Skin of body (tissue), 3 donors: ENCODE measurements at places on chromosomes 3 and 15.
A peak's percentile ranks its signal among the peaks of the same experiment; 100 is the strongest.

DNA sequence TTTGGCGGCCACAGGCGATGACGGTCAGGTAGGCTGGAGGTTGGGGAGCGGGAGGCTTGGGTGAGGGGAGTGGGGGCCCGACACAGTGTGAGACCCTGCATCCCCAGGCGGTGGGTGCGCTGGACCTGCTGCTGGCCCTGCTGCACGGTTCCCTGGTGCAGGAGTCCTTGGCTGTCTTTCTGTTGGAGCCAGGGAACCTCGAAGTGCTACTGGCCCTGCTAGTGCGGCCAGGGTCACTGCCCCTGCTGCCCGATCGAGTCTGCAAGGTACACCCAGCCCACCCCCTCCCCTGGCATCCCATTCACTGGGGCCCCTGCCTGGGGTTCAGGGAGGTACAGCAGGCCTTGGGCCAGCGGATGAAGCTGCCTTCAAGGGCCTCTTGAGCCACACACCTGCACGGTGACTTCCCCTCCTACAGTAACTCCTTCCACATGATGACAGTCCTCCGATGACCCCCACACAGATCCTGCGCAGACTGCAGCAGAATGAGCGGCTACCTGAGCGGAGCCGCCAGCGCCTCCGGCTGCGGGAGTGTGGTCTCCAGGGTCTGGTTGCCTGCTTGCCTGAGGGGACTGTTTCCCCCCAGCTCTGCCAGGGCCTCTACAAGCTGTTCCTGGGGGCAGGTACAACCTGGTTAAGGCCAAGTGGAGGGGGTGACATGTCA lies 19.5 kb downstream of the NBEAL2 start:
- DNase-seq = no peak

DNA sequence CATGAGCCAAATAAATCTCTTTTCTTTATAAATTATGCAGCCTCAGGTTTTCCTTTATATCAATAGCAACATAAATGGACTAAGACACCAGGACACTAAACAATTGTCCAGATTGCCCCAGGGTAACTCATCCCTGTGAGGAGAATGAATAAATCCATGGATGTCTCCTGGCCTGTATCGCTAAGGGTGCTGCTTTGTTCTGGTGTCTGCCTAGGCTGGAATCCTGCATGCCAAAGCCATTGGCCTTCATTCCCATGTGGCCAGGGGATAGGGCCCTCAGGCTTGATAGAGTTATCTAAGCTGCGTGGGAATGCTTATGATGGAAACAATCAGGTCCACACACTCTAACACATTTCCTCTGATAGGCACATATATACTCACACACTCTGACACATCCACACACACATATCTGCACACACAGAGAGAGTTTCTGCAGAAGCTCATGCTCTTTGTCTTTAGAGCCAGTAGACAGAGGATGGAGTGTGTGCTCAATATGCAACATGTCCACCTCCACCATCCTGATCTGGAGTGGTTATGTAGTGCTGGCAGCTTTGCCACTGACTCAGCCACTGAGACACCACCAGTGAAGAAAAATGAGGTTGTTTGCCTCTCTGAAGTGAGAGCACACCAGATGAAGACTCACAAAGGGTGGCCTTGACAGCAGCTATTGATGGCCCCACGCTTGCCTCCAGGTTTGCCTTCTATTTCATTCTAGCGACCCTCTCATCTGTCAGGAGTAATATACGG lies 24.0 kb upstream of the DGKG start:
- DNase-seq = no peak

GRCh38 chr15:68598171-68599152 lies 19.7 kb downstream of the CORO2B start:
- no peak for DNase-seq

- no peak for DNase-seq
Observed at GRCh38 chr3:125055331-125055912, 375 bp downstream of the HEG1 start.

DNA sequence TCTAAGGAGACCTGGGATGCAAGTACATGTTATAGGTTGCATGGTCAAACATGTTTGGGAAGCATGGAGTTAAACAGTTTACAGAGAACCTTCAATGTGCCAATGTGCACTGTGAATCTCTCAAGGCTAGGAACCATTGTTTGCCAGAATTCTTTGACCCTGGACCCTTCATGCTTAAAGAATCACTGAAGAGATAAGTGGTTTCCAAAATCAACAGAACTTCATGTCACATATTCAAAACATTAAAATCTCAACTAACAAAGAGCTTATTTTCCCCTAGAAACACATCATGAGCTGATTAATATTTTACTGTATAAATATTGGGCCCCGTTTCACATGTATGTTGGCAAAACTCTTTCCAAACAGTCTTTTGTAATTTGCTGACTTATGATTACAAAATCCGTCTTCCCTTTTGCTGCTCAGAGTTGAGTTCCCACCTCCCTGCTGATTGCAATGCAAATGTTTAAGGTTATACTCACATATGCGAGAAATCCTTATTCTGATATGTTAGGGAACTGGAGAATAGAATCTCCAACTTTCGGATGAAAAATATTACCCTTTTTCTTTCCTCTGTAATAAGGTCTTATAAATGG lies 380.2 kb downstream of the DIPK2A start:
- no peak for DNase-seq

GRCh38 chr15:78315686-78316282 lies 16.4 kb upstream of the SKIC8 start:
- no peak for DNase-seq

GRCh38 chr3:174758943-174759342 lies 100.2 kb upstream of the NAALADL2 start:
- no peak for DNase-seq

DNA sequence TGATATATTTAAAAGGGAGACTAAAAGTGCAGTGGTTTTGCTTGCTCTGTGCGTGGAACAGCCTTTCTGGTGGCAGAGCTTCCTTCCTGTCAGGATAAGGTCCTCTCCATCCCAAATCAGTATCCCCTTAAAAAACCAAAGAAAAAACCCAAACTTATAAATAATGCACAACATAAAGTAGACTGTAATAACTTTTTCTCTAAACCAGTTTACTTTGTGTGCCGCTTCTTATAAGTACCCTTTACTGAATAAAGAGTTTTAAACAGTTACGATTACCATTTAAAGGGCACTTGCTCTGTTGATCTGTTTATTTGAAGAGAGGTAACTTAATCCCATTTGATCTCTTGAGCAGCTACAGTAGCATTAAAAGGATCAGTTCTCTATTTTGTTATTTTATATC lies 2.5 kb downstream of the PIK3CA start:
- no peak for DNase-seq

DNA sequence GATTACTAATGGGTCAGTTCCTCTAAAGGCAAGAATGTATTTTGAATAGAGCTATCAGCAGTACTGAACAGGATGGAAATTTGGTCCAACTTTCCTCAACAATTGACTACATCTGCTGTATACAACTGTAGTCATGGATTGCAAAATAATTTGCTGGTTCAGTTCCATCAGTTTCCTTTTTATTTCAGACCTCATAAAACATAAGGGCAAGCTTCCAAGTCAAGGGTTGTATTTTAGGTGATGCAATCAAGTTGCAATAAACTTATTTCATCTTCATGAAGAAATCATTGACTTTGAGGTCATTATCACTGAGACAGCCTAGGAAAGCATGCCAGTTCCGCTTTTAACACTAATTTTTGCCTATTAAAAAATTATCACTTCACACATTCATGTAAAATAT lies 90.4 kb upstream of the TSEN2 start:
- DNase-seq = peak; percentile 93

DNA sequence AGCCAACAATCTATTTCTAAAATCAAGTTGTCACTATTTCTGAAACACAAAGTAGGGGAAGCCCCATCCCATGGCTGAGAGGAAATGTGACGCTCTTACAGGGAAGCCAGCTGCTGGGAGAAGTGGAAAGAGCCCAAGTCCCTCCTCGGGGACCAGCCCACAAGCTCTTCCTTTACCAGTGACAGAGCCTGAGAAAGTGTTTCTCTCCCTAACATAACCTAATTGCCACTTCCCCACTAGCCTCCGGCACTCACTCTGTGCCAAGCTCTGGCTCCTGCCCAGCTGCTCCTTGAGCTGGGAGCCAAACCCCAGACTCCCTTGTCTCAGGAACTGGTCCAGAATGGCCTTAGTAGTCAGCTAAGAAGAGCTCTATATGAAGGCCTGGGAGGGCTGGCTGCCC lies 42.9 kb downstream of the TNFAIP8L3 start:
- peak; percentile 4 for DNase-seq

GRCh38 chr15:81507831-81508230 lies 133.8 kb upstream of the TMC3 start:
- no peak for DNase-seq
